ENCODE measurements at places on chromosomes 1 and 21.

DNA sequence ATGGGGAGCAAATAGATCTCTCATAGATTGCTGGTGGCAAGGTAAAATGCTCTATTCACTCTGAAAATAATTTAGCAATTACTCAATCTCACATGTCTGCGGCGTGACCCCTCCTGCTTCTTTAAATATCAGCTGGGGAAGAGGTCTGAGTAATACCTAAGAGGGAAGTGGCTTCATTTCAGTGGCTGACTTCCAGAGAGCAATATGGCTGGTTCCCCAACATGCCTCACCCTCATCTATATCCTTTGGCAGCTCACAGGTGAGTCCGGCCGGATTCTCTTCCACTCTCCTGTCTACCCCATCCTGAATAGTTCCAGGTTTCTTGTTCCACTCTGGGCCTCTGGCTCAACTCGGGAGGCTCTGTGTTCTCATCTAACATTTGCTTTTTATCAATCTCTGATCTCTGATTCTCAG, at the start of gene SLAMF7:
Gene SLAMF7, plus strand, starts transcription at position 150 of the 414 bp plus-strand sequence. Its CDS starts 55 bp downstream, at position 205.
- DNase-seq, result no peak

GRCh38 chr1:16114527-16115467, 41.1 kb downstream of the EPHA2 start:
- DNase-seq, result no peak

- DNase-seq, result no peak
Measured at GRCh38 chr1:37761416-37762095, 3.4 kb downstream of the EPHA10 start.

DNA sequence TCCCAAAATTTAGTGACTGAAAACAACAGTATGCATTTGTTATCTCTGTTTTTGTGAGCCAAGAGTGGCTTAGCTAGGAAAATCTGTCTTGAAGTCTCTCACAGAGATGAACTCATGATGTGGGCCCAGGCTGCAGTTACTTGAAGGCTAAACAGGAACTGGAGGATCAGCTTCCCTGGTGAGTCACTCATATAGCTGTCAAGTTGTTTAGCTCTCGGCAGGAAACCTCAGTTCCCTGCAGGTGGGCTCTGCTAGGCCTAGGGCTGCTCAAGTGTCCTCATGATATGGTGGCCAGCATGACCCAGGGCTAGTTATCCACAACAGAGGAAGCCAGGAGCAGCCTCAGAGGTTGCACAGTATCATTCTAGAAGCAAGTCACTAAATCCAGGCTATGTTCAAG, 30.2 kb upstream of the DDX59 start:
- no peak for DNase-seq

DNA sequence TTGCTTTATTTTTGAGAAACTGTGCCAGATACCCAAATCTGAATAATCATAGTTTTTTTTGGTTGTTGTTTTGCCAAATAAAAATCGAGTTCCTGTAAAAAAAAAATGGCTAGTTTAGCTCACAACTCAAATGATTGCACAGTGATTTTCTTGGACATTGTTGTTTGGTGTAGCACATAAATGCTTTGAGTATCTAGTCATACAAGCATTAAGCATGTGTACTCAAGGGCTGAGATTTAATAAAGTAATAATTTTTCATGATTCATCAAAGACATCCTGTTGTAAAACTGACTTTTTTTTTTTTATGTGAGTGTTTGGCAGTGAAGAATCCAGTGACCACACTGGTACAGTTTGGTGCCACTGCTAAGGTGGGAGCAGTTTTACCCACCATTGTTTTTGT, 18.8 kb downstream of the ITSN1 start:
- no peak for DNase-seq

DNA sequence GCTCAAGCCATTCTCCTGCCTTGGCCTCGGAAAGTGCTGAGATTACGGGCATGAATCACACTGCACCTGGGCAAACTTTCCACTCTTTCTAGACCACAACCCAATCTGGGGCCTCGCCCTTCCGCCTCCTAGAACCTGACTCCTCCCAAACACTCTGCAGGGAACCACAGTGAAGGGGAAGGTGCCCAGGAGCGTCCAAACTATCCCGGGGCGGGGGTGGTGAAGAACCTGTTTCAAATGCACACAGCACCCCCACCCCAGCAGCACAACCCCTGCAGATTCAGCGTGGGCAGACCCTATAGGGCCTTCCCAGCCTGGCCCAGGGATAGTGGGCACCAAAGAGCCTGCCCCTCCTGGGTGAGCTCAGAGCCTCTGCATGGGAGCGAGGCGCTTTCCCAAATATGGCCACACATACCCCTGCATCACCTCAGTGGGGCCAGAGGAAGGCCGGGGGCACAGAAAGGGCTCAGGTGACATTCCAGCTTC, 86.9 kb downstream of the STUM start:
- DNase-seq, result no peak

GRCh38 chr1:240295811-240296210, 204.1 kb downstream of the FMN2 start:
- no peak for DNase-seq

GRCh38 chr1:170410401-170411166, 121.4 kb upstream of the GORAB start:
- DNase-seq, result no peak

- DNase-seq, result no peak
Measured at GRCh38 chr1:41322835-41323234, 38.4 kb upstream of the FOXO6 start.

GRCh38 chr1:8047112-8047511, 21.0 kb upstream of the ERRFI1 start:
- no peak for DNase-seq

- DNase-seq, result no peak
Measured at GRCh38 chr1:117794073-117794472, 135.3 kb downstream of the GDAP2 start.

GRCh38 chr1:21098186-21098915, 78.3 kb downstream of the EIF4G3 start:
- no peak for DNase-seq

DNA sequence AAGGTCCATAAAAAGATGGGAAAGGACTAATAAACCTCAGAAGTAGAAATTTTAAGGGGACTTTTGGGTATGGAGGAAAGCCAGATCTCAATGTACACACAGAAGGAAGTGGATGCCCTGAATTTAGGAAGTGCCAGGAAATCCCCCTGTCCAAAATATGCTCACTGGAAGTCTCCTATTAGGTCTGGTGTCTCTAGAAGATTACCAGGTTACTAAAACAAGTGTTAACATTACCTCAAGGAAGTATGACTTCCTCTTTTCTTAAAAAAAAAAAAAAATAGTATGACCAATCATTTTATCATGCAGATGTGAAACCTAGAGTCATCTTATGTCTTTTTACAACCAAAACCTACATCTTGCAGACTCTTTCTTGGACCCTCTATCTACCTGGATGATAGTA, 30.7 kb downstream of the CD58 start:
- DNase-seq, result no peak
